KBM-7 (cell line): ENCODE measurements at places on chromosomes 5 and 9.
A peak's percentile ranks its signal among the peaks of the same experiment; 100 is the strongest.

GRCh38 chr5:11878814-11879213, 25.4 kb downstream of the CTNND2 start:
- no peak for DNase-seq

DNA sequence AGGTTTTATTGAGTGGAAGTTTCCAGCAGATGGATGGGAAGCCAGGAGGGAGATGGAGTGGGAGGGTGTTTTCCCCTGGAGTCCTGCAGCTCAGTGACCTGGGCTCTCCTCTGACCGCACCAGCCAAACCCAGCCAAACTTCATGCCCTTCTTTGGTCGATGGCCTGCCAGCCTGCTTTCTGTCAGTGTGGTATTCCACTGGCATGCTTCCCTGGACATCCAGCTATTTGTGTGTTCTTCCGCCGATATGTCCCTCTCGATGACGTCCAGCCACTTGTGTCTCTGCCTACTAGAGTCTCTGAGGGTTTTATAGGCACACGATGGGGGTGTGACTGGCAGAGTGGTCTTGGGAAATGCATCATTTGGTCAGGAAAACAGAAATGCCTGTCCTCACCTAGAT, 33.8 kb downstream of the GPBP1 start:
- no peak for DNase-seq

- no peak for DNase-seq
These were observed 349.9 kb downstream of the SH3GL2 start for GRCh38 chr9:17928768-17929167.

- DNase-seq: no peak
These were observed 10.2 kb upstream of the LCP2 start for GRCh38 chr5:170307575-170308465.

GRCh38 chr9:89542401-89543021, 44.6 kb upstream of the SEMA4D start:
- no peak for DNase-seq

DNA sequence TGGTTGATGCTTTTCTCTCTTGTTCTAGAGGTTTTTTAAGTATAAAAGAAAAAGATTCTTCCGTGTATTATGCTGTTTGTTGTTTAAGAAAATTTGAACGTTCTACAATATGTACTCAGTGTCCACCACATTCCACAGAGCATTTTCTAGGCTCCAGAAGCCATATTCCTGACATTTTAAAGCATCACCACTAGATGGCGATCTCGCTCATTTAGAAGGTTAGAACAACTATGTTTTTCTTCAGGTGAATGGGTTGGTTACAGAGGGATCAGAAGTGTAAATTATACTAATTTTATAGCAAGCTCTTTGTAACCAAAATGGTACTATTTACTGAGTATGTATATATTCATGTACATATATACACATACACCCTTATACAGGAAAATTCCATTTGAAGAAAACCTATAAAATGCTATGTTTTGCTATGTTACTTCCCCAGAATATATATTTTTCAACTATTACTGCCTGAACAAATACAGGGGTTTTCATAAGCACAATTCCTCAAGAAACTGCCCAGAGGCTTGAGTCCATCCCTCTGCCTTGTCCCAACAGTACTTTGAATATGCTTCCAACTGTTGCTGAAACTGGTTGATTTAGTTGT, 284.3 kb downstream of the CCDC171 start:
- peak; percentile 34 for DNase-seq

GRCh38 chr5:39829441-39829840, 404.7 kb upstream of the DAB2 start:
- no peak for DNase-seq

GRCh38 chr5:53927668-53928247, 367.3 kb downstream of the NDUFS4 start:
- DNase-seq: no peak

- no peak for DNase-seq
These were observed 19.9 kb upstream of the PRXL2C start for GRCh38 chr9:96674906-96675538.

DNA sequence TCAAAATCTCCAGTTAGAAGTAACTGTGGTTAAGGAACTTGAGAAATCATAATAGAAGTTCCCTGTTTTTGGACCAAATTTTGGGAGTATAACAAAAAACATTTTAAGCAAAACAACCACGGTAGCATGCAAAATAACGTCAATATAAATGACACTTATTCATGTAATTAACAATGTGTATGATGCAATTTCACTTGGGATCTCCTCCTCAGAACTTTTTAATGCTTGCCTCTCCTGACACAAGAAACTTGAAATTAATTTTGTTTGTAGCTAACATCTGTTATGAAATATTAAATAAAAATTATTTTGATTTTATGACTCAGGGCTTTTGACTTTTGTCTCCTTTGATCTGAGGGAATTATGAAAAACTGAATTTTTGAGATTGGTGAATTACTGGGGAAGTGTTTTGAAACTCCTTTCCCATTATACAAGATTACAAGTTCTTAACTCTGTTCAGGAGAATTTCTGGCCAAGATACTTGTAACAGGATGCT, 149.7 kb downstream of the ATP10B start:
- DNase-seq: no peak

DNA sequence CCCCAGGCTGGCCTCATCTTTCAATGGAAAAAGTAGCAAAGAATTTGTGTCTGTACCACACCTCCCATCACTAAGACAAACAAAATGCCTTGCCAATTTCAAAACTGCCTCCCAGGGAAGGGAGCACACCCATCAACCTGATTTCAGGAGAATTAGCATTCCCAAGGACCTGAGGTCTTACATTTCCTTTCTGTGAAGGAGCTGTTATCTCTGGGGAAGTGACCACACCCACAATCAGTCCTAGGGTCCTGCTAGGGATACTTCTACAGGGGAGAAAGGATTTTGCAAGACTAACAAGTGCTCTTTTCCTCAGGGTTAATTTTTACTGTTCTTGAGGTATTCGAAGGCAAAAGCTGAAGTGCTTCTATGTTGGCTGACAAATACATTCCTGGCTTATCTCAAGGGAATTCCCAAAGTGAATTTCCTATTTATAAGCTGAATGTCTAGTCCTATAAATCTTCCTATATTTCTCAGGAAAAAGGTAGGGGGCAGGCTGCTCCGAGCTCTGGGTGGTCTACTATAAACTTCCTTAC, 97.4 kb upstream of the ITGA1 start:
- no peak for DNase-seq

GRCh38 chr5:125668884-125669283, 754.3 kb upstream of the GRAMD2B start:
- no peak for DNase-seq

- DNase-seq: no peak
These were observed 85.2 kb upstream of the ADAMTS2 start for GRCh38 chr5:179430193-179431175.

GRCh38 chr9:95556521-95556920, 39.8 kb upstream of the PTCH1 start:
- no peak for DNase-seq

GRCh38 chr9:27626244-27627187, 53.2 kb upstream of the C9orf72 start:
- no peak for DNase-seq

- DNase-seq: no peak
These were observed 27.4 kb downstream of the NRG2 start for GRCh38 chr5:140015706-140016105.

DNA sequence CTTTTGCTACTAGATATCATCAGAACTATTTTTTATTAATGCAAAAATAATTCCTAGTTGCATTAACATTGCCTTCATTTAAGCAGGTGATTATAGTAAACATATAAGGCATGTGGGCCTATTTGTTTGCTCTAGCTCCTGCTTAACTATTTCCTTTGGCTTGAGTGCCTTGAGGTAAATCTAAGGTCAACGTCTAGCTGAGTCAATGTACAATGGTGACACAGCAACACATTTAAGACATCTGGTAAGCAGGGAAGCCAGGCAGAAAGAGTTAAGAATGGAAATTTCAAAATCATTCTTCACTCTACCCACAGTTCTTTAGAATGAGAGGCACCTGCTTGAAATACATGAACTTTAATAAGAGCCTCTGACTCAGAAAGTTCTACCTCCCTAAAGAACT, 111.9 kb upstream of the FST start:
- DNase-seq: no peak

- peak; percentile 31 for DNase-seq
These were observed 247.7 kb upstream of the ANKRD55 start for GRCh38 chr5:56480705-56481427.

- DNase-seq: no peak
These were observed 249.2 kb upstream of the POU5F2 start for GRCh38 chr5:93990504-93991070.

DNA sequence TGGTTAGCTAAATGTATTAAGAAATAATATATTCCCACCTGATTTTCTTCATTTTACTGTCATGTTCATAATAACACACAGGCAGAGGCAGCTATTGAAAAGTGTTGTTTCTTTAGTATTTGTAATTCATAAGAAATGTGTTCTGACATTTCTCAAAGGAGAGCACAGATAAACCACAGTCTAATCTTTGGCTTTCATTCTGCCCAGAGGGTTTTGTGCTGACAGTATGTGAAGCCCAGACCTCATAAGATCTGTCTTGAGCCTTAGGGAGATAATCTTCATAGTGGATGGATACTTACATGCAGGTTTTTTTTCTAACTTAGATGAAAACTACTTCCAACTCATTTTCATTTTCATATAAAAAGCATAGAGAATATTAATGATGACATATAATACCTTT, 206.1 kb downstream of the CHSY3 start:
- no peak for DNase-seq

- no peak for DNase-seq
These were observed 241.4 kb upstream of the IL12B start for GRCh38 chr5:159571501-159572244.

GRCh38 chr9:101307051-101307450, 77.8 kb downstream of the BAAT start:
- no peak for DNase-seq
